ENCODE measurements at places on chromosomes 12 and 14.

GRCh38 chr12:57940915-57941164 is 527 bp upstream of the ATP23 start:
- no peak for DNase-seq

- no peak for DNase-seq
Observed at GRCh38 chr12:121806546-121807423, 3.0 kb downstream of the SETD1B start.

DNA sequence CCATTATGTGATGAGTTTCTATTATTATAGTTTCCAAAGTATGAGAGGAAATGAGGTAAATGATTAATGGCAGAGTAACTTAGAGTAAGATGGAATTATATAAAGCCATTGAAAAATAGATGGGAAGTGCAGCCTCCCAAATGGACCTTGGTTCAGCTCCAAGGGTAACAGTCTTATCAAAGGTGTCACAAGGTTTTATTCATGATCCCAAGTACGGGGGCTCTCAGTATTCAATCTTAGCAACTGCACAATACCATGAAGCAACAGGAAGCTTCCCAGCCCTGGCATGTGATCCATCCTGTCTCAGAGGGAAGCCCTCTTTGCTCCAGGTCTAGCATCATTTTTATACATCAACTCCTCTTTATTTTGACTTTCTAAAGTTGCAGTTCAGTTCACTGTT is 948.2 kb downstream of the GALC start:
- DNase-seq = no peak

DNA sequence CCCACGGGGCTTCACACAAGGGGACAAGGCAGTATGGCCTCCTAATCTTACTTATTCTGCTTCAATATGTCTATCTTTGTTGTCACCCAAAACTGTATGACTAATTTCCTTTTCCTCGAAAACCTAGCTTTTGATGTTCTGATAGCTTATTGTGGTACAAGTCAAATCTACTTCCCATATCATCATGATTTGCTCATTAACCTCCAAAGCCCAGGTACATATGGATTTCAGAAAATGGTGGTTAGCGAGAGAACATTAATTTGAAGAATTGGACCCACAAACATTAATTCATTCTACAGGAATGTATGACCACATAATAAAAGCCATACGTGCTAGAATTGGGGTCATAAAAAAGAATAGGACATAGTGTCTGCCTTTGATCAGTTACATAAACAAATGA is 412.5 kb downstream of the CCDC91 start:
- no peak for DNase-seq

DNA sequence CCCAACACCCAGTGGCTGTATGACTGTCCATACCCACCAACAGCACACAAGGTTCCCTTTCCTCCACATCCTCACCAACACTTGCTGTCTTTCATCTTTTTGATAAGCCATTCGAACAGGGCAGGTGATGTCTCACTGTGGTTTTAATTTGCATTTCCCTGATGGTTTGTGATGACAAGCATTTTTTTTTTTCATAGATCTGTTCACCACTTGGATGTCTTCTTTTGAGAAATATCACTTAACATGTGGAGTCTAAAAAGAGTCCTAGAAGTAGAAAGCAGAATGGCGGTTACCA is 198.1 kb upstream of the DIO3 start:
- no peak for DNase-seq

Data from thoracic aorta (tissue), 2 donors.